ENCODE measurements at places on chromosomes 7 and 10.

GRCh38 chr7:113890331-113891030 is 28.3 kb downstream of the PPP1R3A start:
- DNase-seq = no peak

GRCh38 chr10:101032637-101033224 is 1.7 kb downstream of the SFXN3 start:
- DNase-seq = peak; percentile 81

DNA sequence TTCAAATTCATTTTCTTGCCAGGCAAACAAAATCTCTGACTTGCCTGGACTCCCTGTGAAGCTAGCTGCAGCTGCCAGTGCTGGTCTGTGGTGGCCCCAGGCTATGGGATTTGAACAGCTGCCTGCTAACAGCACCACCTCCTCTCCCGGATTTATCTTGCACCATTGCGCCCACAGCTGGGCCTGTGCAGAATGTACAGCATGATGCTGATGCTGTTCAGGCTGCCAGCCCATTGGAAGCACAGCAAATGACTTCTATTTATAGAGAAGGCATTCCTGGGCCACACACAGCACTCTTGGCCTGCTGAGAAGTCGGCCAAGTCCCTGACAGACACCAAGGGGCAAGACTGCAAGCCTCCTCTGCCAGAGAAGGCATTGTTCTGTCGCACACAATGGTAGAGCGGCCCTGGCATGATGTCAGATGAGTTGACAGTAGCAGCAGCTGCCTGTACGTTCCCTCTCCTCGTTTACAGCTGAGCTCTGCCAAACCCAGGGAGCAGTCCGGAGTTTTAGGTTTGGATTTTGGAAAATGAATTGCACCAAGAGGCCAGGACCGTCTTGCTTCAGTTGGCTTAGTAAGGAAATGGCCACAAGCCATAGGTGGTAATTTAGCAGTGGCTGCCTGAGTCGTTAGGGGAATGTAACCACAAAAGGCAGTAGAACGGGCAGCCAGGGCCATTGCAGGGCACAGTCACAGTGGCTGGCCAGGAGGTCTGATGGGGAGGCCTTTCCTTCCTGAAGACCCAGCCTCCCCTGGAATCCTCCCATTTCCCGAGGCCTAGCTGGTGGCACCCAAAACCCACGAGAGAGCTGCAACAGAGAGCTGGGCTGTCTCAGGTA is 38.5 kb downstream of the MTURN start:
- DNase-seq = peak; percentile 91

DNA sequence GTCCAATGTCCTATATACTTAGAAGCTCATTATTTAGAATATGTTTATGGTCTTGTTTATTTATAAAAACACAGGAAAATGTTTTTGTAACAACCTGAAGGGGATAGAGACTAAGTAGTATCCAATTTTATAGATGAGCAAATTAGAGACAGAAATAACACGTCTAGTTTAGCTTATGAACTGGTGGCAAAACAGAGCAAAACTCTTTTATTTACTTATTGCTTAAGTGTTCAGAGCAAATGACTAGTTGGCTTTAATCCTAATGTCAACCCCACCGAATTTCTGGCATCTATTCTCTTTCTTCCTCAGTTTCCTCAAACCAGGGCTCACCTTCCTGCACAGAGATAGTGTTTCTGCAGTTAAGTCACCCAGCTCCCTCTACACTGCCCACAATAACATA is 792.8 kb downstream of the REEP3 start:
- DNase-seq = no peak

DNA sequence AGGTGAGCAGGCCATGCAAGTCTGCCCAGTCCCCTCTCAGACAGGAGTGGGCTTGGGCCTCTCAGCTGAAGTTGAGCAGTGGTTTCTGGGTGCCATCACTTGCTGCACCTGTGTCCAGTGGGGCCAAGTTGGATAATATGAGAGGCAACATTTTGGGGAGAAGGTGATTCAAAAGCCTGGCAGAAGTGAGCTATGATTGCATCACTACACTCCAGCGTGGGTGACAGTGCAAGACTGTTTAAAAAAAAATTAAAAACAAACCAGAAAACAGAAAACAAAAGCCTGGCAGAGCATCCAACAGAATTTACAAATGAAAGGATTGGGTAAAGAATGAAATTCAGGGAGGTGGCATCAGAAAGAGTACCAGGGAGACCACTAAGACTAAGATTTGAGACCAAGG is 121.5 kb upstream of the LAMB4 start:
- DNase-seq = no peak

GRCh38 chr7:139908792-139909191 is 79.7 kb downstream of the TBXAS1 start:
- no peak for DNase-seq

DNA sequence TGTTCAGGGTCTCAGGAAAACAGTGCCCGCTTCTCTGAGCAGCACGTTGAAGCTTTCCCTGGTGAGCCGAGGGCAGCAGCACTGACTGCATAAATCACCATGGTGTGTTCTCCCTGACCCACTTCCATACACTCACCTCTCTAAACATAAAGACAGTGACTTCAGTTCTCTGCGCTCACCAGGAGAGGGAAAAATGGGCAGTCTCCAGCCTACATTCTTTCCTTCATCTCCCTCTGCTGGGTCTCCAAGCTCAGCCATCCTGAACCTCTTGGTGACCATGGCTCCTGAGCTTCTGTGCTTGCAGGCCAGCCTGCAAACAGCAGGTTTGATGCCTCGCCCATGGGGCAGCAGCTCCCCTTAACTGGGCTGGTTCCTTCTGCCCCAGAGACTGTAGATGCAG is 236.6 kb upstream of the ZNF32 start:
- DNase-seq = no peak

GRCh38 chr10:98577578-98577977 is 130.8 kb upstream of the HPS1 start:
- DNase-seq = no peak

DNA sequence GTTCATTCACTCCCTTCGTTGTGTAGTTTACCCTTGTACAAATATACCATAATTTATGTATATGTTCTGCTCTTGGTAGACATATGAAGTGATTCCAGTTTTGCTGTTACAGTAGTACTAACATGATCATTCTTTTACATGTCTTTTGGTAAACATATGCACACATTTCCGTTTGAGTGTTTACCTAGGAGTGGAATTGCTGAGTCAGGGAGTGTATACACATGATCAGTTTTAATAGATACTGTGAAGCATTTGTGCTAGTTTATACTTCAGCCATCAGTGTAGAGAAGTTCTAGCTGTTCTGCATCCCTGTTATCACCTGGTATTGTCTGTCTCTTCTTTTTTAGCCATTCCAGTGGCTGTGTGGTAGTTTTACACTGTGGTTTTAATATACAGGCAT is 34.5 kb upstream of the CYP26C1 start:
- DNase-seq = no peak

GRCh38 chr10:51301644-51302043 is 227.4 kb downstream of the PRKG1 start:
- DNase-seq = peak; percentile 49

- DNase-seq = no peak
Measured at GRCh38 chr7:3043544-3044371, at the start of gene CARD11. Gene CARD11 (minus strand): TSS chr7:3043867. CDS start chr7:2958506, 85,361 bp downstream.

- DNase-seq = no peak
Measured at GRCh38 chr10:56360583-56360966, 484 bp downstream of the ZWINT start.

- DNase-seq = no peak
Measured at GRCh38 chr7:49166441-49166840, 242.1 kb downstream of the CDC14C start.
